ENCODE measurements at places on chromosomes 4 and X. TPM values are rescaled to one million over a fixed set of nuclear protein-coding genes. Genes with fewer than 3 reads are reported as not detected.

Gene TNIP3
- total RNA-seq: 0.63 TPM

Gene RAB9B
- not detected for total RNA-seq

Gene TMEM144
- 13.4 TPM for total RNA-seq

Gene SLC6A14
- 0.44 TPM for total RNA-seq

Gene PCDH7
- 28.6 TPM for total RNA-seq

DNA sequence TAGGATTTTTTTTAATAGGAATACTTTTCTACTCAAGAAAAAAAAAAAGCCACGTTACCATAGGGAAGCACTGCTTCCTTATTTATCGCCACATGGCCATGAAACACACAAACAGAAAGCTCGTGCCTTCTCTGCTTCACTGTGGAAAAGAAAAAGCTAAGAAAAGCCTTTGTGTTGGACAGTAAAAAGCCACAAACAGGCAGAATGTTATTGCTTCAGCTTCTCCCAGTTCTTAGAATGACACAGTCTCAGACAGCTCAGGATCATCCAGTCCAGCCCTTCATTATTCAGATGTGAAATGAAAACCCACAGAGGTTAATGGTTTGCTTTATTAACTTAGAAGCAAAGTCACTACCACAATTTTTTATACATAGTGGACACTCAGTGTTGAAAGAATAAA lies 181.6 kb upstream of the NOCT start:
- no peaks in the 10 kb centered on the region for H3K27me3 ChIP-seq
- H3K27ac ChIP-seq: no peak overlapping the region
- no peak for DNase-seq
- H3K4me1 ChIP-seq: no peaks in the 10 kb centered on the region
- H3K4me3 ChIP-seq: no peak overlapping the region

DNA sequence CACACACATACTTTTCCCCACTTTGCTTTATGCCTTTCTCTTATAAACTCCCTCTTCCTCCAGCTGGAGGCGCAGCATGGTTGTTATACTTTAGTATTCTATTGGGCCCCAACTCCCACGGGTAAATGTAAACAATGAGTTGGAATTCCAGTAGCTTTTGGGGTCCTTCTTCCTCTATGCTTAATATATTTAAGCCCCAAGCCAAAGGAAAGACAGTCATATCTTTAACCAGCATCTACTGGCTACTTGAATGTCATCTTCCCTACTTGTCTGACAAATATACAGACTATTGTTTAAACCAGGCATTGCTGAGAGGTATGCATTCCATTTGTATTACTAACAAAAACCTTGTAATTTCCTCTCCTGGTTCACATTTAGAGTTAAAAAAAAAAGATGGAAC lies 72.9 kb downstream of the WDR19 start:
- no peaks in the 10 kb centered on the region for H3K27me3 ChIP-seq
- peak overlapping the region; percentile 15 for H3K27ac ChIP-seq
- no peak overlapping the region for H3K4me3 ChIP-seq
- DNase-seq: peak; percentile 70
- H3K4me1 ChIP-seq: peaks cover 13% of the 10 kb centered on the region
- 0 out of 2 replicates have a peak, but pooled peaks cover 4% of the 10 kb centered on the region for H3K36me3 ChIP-seq
